ACHN (cell line): ENCODE measurements at places on chromosomes 12 and 14.

DNA sequence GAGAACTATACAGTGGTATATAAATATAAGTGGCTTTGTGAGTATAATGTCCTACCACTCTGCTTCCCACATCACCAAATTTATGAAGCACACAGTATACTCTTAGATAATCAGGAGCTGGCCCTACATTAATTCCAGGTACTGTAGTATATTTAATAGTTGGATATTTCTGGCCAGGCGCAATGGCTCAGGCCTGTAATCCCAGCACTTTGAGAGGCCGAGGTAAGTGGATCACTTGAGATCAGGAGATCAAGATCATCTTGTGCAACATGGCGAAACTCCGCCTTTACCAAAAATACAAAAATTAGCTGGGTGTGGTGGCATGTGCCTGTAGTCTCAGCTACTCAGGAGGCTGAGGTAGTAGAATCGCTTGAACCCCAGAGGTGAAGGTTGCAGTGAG, 104.0 kb downstream of the FOXA1 start:
- no peak for DNase-seq

DNA sequence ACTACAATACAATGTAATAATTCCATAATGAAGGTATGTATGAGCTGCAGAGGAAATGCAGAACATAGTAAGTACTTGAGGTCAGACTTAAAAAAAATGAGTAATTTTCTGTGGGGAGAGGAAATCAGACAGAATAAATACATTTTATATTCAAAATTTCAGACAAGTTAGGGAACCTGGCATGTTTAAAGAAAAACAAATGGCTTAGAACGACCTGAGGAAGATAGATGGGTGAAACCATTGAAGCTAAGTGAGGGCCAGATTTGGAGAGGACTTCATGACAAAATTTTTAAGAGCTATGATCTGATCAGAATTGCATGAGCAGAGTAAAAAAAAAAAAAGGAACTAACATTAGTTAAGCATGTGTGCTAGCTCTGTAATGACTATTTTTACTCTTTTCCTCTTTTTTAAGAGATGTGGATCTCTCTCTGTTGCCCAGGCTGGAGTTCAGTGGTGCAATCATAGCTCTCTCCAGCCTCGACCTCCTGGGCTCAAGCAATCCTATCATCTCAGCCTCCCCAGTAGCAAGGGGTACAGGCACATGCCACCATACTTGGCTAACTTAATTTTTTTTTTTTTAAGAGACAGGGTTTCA, 157.6 kb upstream of the PDE3A start:
- no peak for DNase-seq

GRCh38 chr12:123657211-123657610, 13.7 kb upstream of the TCTN2 start:
- DNase-seq, result no peak

DNA sequence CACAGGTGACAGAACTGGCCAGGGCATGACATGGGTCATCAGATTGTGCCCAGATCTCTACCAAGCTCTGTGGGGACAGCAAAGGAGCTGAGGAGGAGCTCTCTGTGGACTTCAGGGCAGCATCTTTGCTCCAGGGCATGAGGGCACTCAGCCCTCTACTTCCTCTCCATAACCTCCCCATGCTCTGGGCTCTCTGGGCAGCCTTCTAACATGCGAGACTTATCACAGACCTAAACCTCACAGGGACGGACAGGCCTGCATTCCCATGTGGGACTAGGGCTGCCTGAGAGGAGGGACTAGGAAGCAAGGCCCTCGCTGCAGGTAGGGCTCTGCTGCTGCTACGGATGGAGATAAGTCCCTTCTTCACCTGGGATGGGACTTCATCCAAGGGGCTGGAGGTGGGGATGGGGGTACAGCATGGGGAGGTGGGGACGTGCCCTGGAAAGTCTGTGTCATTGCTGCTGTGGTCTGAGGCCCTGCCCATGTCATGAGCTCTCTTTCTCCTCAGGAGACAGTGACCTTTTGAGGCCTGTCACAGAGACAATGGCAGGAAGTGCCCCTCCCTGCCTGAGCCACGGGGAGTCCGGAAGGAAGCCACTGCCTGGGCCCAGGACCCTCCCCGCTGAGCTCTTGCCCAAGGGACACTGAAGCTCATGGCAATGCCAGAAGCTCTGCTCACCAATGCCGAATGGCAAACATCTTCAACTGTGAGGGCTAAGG, 44.1 kb downstream of the PITPNM2 start:
- no peak for DNase-seq

- no peak for DNase-seq
Measured at GRCh38 chr14:51443195-51444018, 203.4 kb downstream of the TMX1 start.

GRCh38 chr14:96756745-96757144, 40.4 kb upstream of the VRK1 start:
- DNase-seq, result no peak

GRCh38 chr12:89529738-89530137, 3.9 kb upstream of the POC1B start:
- peak; percentile 67 for DNase-seq

GRCh38 chr12:112684742-112685141, 106.8 kb upstream of the RPH3A start:
- DNase-seq, result no peak

GRCh38 chr14:22140633-22141032, 448.4 kb downstream of the DAD1 start:
- no peak for DNase-seq

GRCh38 chr12:107906707-107907106, 132.2 kb downstream of the ASCL4 start:
- no peak for DNase-seq

- no peak for DNase-seq
Measured at GRCh38 chr14:101600336-101600890, 39.1 kb downstream of the DIO3 start.

GRCh38 chr14:99121319-99121875, 150.6 kb downstream of the BCL11B start:
- DNase-seq, result no peak

DNA sequence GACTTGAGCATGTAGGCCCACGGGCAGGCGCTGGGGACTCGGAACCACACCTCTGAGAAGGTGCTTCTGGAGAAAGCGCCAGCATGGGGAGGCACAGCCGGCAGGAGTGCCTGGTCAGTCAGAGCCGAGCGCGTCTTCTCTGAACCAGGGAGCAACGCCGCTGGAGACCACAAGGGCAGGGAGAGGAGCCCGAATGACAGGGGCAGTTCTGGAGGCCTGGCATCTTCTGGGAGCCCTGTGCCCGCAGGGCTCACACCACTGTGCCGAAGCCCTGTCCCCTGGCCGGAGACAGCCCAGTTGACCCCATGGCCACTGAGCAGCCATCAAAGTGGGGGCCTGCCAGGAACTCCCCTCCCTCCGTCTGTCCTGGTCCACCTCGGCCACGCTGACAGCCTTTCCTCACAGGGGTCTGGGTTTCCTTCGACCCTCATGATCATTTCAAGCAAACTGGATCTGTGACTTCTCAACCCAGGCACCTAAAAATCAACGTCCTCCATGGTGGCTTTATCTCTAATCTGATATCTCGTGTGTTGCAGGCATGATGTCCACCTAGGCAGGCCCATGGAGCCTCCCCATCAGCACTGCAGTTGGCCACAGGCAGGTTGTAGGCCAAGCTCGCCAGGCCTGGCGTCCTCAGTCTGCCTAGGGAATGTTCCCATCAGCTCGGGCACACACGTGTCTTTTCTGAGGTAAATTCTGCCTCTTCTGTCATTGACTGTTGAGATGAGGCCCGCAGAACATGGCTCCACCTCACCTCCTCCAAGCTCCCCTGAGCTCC, 299.3 kb upstream of the RTL1 start:
- no peak for DNase-seq

DNA sequence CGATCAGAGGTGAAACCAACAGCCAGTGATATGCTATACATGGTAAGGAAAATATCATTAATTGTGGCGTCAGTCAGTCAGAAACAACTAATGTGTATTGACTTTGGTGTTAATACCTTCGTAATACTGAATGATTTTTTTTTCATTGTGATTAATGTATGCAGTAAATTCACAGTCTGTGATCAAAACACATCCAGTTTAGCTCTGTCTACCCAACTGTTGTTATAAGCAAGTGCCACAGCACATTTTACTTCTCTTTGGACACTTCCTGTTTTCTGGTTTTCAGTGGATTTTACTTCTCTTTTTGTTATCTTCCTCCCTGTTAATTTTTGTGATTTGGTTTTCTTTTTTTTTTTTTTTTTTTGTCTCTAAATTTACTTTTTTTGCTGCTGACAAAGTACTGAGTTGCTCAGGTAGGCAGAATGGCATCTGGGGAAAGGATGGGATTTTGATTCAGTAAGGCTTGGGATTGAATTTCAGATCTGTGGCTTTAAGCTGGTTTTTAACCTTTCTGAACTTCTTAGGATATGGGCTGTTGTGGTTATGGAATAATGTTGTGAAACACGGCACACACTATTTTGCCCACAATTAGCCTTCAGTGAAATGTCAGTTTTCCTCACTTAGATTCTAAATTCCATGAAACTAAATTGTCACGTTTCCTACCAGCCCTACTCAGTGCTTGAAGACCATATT, 604 bp downstream of the GLIPR1 start:
- peak; percentile 39 for DNase-seq

DNA sequence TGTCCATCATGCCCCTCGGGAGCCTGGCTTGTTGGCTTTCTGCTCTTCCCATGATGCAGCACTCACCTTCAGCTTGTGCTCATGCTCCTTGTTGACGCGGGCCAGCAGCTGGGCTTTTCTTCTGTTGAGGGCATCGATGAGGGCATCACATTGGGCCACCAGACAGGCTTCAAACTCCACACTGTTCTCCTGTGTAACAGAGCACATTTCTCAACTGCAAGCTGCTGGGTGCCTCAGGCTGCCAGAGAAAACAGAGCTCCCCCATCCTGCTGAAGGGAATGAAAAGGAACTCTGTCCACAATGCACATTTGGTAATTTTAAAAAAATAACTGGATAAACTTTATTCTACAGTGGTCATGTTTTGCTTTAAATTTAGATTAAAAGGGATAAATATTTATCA, 72.1 kb downstream of the TRIM9 start:
- no peak for DNase-seq
